ENCODE measurements at places on chromosomes 11 and 22.

DNA sequence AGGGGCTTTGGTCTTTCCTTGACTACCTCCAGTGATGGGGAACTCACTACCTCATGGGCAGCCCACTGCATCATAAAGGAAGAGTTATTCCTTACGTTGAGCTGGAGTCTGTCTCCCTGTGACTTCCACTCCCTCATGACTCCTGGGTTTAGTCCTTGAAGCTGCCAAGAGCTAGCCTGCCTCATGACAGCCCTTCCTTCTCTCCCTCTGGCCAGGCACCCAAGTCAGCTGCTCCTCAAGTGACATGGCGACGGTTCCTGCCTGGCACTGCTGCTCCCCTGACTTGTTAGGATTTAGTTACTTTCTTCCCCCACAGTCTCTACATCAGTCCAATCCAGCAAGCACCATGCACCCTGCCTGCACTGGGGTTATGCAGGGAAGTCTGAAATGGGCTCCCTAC, 196.1 kb upstream of the TBCEL start:
- DNase-seq, result no peak

DNA sequence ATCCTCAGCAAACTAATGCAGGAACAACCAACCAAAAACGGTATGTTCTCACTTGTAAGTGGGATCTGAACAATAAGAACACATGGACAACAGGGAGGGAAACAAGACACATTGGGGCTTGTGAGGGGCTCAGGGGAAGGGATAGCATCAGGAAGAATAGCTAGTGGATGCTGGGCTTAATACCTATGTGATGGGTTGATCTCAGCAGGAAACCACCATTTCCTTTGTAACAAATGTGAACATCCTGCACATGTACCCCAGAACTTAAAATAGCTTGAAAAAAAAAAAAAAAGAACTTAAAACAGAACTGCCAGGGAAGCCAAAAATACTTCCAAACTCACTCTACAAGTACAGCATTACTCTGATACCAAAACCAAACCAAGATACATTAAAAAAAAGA, 33.8 kb downstream of the CASP4 start:
- no peak for DNase-seq

- no peak for DNase-seq
These were observed 29.6 kb upstream of the DNAJB13 start for GRCh38 chr11:73921180-73921579.

DNA sequence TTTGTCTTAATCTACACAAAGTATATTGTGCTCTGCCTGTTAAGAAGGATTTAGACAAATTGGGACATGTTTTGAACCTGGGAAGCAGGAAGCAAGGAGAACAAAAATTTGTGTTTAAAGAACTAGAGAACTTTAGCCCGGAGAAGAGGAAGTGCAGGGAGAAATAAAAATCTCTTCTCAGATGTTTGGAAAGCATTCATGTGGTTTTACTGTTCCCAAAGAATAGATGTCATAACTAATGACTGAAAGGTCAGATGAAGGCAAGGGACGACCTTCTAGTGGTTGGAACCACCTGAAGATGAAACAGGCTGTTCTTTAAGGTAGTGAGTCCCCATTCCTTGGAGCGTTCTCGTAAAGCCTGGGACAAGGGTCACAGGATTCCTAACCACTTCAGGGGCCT, 38.3 kb downstream of the IRAG1 start:
- no peak for DNase-seq

- no peak for DNase-seq
These were observed 51.0 kb downstream of the RPUSD4 start for GRCh38 chr11:126160345-126161022.

DNA sequence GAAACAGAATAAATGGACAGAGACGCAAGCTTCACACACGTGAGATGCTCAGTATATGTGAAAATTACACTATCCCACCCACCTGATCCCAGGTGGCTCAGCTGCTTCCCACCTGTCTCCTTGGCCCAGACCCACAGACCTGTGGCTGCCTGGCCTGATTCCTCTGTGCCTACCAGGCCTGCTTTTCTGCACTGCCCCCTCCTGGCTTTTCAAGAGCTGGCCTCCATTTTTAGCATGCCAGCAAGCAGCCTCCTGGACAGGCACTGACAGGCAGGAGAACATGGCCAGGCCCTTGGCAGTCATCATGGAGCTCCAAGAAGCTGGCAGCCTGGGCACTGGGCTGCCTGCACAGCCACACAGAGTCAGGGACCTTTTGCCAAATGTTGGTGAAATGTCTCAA, 79.5 kb upstream of the HMGXB4 start:
- no peak for DNase-seq

DNA sequence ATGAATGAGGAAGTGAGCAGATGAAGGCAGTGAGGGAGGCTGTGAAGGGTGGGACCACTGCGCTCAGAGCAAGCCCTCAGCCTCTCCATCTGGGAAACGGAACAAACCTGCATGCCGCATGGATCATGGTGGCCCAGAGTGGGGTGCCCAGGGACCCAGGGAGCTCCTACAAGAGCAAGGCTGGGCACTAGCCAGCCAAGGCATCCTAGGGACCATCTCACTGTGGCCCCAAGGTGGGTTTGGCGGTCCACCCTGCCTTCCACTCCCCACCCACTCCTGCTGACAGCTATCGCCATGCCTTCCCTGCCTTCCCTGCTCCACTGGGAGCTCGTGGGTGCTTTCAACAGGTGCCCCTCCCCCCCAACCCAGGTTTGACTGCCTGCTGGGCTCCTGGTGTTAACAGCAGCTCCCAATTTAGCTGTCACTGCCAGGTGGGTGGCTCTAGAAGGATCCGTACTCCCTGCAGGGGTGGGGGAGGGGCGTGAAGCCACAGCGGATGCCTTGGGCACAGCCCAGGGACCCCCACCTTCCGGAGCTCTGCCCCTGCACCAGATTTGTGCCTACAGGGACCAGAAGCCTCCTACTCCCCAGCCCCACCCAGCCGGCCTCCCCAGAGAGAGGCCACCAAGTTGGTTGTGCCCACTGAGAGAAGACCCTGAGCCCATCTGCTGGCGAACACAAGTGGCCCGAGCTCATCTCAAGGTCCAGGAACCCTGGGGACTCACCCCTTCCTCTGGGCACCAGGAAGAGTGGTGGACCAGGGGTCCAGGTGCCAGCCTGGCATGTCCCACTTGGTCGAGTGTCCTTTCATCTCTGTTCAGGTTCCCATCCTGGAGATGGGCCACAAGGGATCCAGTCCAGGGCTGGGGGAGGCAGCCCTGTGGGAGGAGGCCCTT, 29.7 kb upstream of the PRODH start:
- no peak for DNase-seq

DNA sequence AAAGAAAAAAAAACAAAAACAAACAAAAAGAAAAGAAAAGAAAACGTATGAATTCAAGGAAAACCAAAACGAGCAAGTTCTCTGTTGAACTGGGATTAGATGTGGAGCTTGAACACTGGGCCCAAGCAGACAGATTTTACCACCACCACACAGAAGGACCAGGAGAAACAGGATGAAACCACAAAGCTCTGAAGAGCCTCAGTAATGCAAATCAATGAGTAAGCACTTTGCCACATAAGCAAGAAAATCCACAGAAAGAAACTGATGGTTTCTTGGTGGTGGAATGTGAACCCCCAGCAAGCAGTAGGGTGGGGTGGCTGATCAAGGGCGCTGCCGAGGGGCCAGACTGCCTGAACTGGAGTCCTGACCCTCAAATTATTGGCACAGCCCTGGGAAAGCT, 50.9 kb upstream of the NFRKB start:
- peak; percentile 31 for DNase-seq

DNA sequence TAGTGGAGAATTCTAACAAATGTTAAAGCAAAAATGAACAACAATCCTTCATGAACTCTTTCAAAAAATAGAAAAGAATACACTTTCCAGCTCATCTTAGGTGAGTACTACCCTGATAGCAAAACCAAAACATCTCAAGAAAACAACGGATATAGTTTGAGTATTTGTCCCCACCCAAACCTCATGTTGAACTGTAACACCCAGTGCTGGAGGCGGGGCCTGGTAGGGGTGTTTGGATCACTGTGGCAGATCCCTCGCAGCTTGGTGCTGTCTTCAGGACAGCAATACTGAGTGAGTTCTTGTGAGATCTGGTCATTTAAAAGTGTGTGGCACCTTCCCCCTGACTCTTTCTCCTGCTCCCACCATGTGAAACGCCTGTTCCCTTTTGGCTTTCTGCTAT, 27.0 kb downstream of the NCAPD3 start:
- DNase-seq, result no peak

DNA sequence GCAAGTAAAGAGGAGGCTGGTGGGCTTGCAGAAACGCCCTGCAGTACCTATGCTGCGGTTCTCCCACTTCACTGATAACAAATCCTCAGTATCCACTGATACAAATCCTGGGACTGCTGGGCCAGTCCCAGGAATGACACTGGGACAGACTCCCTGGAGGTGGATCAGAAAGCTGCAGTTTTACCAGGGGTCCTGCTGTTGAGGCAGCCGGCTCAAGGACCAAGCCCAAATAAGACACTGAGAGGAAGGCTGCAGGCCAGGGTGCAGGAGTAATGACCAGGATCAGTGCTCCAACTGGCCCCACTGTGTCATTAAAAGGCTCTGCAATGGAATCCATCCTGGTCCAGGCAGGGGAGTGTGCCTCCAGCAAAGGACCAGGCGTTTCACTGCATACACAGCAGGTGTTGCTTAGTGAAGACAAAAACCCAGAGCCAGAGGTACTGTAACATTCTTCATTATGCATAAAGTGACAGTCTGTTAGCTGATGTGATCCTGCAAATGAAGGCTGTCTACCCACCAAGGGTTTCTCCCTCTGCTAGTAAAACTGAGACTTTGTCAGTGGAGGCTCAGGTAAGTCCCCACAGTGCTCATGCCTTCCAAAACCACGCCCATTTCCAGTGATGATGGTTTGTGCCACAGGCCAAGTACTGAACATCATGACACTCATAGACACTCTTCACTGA, 1.4 kb upstream of the C22orf39 start:
- DNase-seq, result no peak

DNA sequence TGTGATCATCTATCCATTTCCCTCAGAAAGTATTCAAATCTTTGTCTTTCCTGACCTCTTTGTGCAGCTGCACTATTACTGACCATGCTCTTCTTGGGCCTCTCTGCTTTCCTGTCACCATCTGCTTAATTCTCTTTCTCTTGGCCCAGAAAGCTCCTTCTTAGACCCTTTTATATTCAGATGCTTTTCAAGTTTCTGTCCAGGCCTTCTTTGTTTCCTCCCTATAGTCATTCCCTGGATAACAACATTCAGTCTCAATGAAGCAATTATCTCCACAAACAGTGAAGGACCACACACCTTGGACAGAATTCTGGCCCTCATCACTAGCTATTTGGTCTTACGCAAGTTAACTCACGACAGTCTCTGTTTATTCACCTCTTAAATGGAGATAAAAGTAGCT, 89.7 kb downstream of the LARGE2 start:
- no peak for DNase-seq

DNA sequence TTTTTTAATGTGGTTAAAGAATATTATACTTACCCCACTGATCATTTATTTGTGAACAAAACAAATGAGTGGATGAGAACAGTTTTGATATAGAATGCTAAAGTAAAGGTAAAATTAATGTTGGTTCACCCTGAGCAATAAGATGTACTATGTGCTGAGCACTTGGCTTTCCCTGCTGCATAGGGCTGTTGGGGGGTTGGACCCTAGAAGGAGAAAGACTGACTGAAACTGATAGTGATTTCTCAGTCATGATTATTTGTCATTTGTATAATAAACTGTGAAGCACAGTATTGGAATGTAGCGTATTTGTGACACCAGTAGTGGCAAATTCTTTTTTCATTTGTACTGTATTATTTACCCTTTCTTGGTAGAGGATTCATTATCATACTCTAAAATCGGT, 63.3 kb downstream of the PRMT3 start:
- no peak for DNase-seq

- no peak for DNase-seq
These were observed 498.0 kb downstream of the BRD1 start for GRCh38 chr22:49329636-49330035.

- DNase-seq, result no peak
These were observed 239.5 kb upstream of the CADM1 start for GRCh38 chr11:115743719-115744118.

GRCh38 chr22:38413085-38414008, 41.7 kb downstream of the KCNJ4 start:
- no peak for DNase-seq

GRCh38 chr11:68798221-68798813, 43.4 kb downstream of the CPT1A start:
- DNase-seq, result peak; percentile 22

- no peak for DNase-seq
These were observed 52.3 kb downstream of the CSF2RB start for GRCh38 chr22:36965696-36966095.

GRCh38 chr11:36254713-36255112, 34.5 kb downstream of the COMMD9 start:
- peak; percentile 67 for DNase-seq

DNA sequence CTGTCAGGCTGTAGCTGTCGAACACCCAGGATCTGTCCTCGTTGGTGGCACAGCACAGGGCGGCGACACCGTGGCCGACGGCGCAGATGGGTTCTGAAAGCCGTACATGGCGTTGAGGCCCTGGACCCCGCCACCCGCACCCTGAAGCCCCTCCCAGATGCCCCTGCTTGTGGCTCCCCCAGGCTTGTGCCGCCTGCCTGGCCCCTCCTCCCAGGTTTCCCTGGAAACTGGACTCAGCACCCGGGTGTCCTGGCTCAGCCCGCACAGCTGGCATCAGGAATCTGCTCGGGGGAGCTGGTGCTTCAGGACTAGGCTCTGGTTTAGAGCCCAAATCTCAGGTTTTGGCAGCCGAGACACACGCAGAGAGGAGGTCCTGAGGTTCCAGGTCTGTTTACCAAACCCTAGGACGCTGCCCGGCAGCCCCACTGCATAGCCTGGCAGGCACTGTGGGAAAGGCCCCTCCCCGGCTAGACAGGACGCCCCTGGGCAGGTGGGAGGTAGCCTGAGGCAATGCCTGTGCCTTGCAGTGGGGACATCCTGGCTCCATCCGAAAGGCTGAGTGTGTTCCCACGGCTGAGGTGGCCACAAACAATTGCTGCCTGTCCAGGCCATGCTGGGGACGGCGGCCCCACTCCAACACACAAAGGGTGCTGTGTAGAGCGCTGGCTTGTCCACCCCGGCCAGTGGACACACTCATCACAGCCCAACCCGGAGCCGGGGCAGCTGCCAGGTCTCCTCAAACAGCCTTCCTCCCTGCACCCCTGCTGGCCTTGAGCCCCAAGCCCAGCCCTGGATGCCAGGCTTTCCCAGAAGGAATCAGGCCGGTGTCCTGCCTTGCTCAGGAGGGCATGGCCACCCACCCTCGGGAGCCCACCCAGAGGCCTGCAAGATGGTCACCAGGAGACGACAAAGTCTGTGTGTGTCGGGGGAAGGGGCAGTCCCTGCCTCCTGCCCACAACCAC, 4.6 kb downstream of the GATD1 start:
- DNase-seq, result no peak

DNA sequence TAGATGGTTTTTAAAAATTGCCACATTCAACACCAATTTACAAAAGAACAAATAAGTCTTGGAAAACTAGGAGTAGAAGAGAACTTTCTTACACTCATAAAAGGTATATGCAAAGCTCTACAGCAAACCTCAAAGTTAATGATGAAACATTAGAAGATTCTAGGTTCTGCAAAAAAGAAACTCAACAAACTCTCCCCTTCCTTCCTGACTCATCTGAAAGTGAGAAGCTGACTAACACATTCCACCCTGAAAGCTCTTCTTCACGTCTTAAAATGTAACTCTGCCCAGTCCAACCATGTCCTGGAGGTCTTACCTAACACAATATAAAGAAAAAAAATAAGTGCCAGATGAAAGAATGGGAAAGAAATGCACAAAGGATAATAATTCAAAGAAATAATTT, 218.9 kb upstream of the ISX start:
- DNase-seq, result no peak

Measured in choroid plexus epithelial cell (primary cell).